ENCODE measurements at places on chromosomes 3 and 15.

- DNase-seq: no peak
Measured at GRCh38 chr15:79166311-79166955, 75.9 kb upstream of the RASGRF1 start.

DNA sequence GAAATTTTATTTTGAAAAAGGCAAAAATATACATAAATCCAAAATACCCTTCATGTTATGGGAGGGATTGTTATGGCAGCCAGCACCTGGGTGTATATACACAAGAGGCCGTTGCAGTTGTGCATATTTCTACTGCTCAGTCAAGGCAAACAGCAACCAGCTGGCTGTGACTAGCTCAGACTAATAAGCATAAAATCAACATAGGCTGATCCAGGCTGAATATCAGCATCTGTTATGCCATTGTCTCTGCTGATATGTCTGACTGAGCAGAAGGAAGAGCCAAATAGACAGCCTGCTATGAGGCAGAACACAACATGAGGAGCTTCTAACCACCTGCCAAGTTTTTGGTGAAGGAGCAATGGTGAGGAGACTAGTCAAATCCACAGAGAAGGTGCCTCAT is 457.5 kb upstream of the ALCAM start:
- no peak for DNase-seq

GRCh38 chr15:62122249-62122648 is 42.8 kb downstream of the C2CD4B start:
- no peak for DNase-seq

DNA sequence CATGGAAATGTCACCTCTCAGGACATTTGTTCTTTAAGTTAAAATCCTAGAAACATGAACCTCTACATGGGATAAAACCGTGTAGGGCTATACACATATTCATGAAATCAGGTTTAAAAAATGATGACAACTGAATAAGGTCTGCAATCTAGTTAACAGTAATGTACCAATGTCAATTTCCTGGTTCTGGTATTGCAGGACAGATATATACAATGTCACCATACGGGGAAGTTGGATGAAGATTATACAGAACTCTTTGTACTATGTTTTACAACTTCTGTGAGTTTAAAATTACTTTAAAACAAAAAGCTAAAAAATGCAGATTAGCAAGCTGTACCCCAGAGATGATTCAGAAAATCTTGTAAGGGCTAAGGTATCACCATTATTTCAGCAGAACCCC is 6.7 kb downstream of the CNTN3 start:
- DNase-seq: no peak

- no peak for DNase-seq
Measured at GRCh38 chr3:107382631-107383030, 5.4 kb downstream of the CCDC54 start.

DNA sequence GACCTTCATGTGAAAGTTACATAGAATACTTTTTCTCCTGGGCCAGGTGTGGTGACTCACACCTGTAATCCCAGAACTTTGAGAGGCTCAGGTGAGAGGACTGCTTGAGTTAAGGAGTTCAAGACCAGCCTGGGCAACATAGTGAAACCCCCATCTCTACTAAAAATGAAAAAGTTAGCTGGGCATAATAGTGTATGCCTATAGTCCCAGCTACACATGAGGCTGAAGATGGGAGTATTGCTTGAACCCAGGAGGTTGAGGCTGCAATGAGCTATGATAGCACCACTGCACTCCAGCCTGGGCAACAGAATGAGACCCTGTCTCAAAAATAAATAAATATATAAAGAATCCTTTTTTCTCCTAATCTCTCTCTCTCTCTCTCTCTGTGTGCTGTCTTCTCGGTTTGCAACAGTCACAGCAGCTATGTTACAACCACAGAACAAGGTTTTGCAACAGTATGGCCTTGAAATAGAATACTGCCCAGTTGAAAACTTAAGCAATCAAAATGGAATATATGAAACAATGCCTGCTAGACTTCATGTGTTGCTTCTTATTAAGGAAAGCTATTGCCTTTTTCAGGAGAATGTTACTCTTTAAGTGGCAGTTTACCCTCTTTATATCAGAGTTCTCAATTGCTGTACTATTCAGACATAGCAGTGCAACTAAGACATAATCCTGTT is 12.3 kb upstream of the DENND4A start:
- DNase-seq: no peak

- DNase-seq: no peak
Measured at GRCh38 chr3:143084856-143085731, 34.5 kb upstream of the CHST2 start.

DNA sequence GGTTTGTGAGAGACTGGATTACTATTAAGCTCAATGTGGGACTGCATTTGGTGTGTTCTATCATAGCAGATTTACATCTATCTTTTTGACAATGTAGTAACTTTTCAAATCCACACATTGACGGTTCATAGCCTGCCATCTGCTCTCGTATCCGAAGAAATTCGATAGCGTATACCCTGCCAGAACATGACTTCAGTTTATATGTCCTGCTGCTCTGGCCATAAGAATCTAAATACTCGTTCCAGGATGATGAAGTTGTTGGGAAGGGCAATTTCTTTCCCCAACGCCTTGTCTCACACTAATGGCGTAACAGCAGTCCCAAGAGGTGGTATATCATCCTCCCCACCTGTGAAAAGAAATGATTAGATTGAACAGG is 180.0 kb downstream of the LSAMP start:
- no peak for DNase-seq

DNA sequence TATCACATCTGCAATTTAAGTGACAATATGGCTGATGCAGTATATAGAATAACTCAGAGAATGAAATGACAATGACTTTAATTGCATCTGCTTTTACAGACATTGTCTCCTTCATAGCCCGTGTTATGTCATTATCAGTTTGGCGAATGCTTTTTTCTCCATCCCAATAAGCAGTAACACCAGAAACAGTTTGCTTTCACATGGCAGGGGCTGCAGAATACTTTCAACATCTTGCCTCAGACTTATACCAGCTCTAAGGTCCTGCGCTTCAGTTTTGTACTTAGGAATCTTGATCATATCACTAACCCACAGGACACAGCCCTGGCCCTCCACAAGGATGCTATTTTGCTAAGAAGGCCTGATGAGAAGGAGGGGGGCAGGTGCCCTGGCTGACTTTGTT is 49.9 kb upstream of the SPESP1 start:
- no peak for DNase-seq

DNA sequence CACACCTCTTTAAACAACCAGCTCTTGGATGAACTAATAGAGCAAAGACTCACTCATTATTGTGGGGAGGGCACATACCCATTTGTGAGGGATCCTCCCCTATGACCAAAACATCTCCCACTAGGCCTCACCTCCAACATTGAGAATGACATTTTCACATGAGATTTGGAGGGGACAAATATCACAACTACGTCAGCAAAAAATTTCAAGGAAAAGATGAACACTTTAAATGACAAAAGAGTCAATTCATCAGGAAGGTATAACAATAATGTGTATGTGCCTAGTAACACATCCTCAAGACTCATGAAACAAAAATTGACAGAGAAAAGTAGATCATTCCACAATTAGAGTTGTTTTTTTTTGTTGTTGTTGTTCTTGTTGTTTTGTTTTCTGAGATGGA is 38.4 kb upstream of the CHD2 start:
- DNase-seq: no peak

DNA sequence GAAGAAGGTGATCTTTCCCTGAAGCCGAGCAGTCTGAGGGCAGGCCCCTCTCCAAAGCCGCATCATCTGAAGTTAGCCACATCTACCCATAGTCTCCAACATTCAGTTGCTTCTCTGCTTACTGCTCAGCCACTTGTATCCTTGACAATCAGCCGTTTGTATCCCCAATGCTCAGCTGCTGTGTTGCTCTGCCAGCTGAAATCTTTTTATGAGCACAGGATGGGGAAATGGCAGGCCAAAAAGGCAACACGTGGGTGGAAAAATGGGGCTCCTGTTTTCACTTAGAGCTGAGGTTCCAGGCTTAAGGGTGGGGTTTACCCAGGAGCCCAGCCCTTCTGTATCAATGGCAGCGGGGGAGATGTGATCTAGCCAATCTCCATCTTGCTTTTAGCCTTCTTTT is 36.3 kb downstream of the METTL6 start:
- DNase-seq: no peak

DNA sequence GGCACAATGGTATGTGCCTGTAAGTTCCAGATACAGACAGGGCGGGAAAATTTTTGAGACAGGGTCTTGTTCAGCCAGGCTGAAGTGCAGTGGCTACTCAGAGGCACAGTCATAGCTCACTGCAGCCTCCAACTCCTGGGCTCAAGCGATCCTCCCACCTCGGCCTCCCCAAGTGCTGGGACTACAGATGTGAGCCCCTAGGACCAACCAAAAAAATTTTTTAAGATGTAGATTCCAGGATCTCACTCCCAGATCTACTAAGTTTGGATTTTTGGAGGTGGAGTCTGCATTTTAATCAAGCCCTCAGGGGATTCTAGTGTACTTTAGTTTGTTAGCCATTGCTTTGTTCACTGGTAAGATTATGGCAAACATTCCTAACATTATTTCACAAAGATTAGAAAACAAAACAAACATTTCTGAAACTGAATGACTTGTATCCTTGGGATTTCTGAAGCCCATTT is 2.7 kb downstream of the LIPH start:
- DNase-seq: no peak

GRCh38 chr15:48925714-48926223 is 38.0 kb downstream of the SHC4 start:
- no peak for DNase-seq

All from stimulated activated CD4-positive, alpha-beta T cell treated with anti-CD3 and anti-CD28 coated beads, Interleukin-2, amount 100 ng/mL, for 24 hours (primary cell).